ENCODE measurements at places on chromosomes 7 and 10. TPM values are rescaled to one million over a fixed set of nuclear protein-coding genes. Genes with fewer than 3 reads are reported as not detected.

DNA sequence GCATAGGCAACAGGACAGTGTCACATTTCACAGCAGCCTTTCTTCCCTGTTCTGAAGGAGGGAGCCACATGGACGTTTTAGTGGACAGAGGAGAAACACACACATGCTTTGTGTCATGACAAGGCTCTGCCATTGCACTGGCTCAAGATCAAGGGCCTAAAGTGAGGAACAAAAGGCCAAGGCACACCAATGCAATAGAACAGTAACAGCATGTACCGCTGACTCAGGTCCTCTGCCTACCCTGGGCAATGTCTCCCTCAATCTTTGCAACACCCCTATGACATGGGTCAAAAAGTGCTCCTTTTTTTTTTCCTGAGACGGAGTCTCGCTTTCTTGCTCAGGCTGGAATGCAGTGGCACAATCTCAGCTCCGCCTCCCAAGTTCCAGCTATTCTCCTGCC lies 57.8 kb upstream of the SDK1 start:
- H3K27ac ChIP-seq, result no peak overlapping the region
- peaks cover 14% of the 10 kb centered on the region for H3K4me1 ChIP-seq
- no peaks in the 10 kb centered on the region for H3K36me3 ChIP-seq
- DNase-seq, result peak; percentile 19
- H3K4me3 ChIP-seq, result no peak overlapping the region
- no peaks in the 10 kb centered on the region for H3K27me3 ChIP-seq

- no peak overlapping the region for H3K4me3 ChIP-seq
- peaks cover 19% of the 10 kb centered on the region for H3K4me1 ChIP-seq
- H3K27me3 ChIP-seq, result no peaks in the 10 kb centered on the region
These were observed 49.1 kb downstream of the EBF3 start for GRCh38 chr10:129914960-129915359.

ANKIB1 gene
- 34.0 TPM for total RNA-seq

DNA sequence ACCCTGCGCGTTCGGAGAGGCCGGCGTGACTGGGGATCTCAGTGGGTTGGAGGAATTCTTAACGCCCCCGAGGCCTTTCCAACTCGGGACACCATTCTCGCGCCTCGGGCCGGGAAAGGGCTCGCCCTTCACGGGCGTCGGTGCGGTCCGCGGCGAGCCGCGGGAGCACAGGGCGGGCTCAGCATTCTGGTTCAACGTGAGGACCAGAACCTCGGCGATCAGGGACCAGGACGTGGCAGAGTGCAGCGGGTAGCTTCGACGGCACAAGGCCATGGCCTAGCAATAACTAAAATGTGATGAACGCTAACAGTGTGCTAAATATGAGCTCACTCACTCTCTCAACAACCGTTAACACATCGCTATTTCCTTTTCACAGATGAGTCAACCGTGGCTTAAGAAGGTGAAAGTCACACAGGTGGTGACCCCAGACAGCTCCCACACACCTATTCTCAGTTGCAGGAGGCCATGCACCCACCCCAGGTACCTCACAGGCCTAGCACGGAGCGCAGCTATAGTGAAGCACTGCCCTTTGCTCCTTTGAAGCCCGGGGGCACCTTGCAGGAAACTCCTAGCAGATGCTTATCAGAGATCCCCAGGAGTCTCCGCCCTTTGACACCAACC lies 4.5 kb upstream of the EMX2 start:
- H3K36me3 ChIP-seq, result no peaks in the 10 kb centered on the region
- H3K27ac ChIP-seq, result no peak overlapping the region
- no peak for DNase-seq
- peaks cover 3% of the 10 kb centered on the region for H3K4me1 ChIP-seq
- H3K27me3 ChIP-seq, result 0 out of 2 replicates have a peak, but pooled peaks cover 7% of the 10 kb centered on the region
